ENCODE measurements at places on chromosomes 4 and X.

DNA sequence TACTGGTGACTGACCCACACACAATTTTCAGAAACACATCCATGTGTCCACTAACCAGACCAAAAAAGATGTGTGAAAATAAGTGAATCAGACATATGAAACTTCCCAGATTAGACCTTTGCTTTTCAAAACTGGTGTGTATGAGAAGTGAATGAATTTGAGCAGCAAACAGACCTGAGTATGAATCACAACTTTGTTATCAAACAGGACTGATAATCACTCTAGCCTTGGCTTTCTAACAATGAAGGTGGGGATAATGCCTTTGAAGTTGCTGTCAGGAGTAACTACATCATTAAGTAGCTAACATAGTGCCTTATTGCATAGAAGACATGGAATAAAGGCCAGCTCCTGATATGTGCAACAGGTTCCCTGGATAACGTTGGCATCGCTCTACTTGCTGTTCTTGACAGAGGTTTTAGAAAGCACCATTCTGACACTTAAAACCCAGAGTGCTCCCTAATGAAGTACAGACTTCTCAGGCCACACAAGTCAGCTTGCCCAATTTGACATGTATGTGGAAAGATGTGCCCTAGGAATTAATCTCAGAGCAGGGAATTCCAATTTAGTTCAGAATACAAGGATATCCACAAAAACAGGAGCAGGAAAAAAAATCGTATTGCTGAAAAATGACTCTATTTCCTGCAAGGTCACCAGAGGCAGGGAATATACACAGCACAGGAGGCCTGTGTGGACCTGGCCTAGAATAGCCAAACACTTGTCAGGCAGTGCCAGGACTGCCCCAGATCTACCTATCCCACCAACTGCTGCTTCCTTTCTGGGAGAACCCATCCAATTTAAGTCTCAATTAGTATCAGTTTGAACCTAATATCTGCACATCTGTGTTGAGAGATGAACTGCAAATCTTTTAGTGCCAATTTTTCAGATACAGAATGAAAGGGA lies 87.7 kb downstream of the MAML3 start:
- DNase-seq, result no peak
- no peaks in the 10 kb centered on the region for H3K36me3 ChIP-seq
- peaks cover 27% of the 10 kb centered on the region for H3K4me1 ChIP-seq
- H3K4me3 ChIP-seq, result no peak overlapping the region
- peaks cover 36% of the 10 kb centered on the region for H3K27me3 ChIP-seq
- no peak overlapping the region for H3K27ac ChIP-seq

- no peak for DNase-seq
- no peak overlapping the region for H3K27ac ChIP-seq
- H3K27me3 ChIP-seq, result no peaks in the 10 kb centered on the region
- no peaks in the 10 kb centered on the region for H3K4me1 ChIP-seq
- no peak overlapping the region for H3K4me3 ChIP-seq
Observed at GRCh38 chr4:167602157-167602556, 367.9 kb upstream of the SPOCK3 start.

DNA sequence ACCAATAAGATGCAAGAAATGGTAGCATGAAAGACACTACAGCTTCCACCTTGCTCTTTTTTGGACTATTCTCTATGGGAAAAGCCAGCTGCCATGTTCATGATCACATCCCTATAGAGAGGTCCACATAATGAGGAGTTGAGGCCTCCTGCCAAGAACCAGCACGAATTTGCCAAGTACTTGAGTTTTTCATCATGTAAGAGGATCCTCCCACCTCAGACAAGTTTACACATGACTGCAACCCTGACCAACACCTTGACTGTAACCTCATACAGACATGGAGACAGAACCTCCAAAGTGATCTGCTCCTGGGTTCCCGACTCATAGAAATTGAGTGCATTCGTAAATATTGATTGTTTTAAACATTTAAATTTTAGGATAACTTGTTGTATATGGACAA lies 135.2 kb upstream of the TSPAN5 start:
- peaks cover 24% of the 10 kb centered on the region for H3K4me1 ChIP-seq
- H3K4me3 ChIP-seq, result no peak overlapping the region
- no peaks in the 10 kb centered on the region for H3K27me3 ChIP-seq
- no peaks in the 10 kb centered on the region for H3K36me3 ChIP-seq

DNA sequence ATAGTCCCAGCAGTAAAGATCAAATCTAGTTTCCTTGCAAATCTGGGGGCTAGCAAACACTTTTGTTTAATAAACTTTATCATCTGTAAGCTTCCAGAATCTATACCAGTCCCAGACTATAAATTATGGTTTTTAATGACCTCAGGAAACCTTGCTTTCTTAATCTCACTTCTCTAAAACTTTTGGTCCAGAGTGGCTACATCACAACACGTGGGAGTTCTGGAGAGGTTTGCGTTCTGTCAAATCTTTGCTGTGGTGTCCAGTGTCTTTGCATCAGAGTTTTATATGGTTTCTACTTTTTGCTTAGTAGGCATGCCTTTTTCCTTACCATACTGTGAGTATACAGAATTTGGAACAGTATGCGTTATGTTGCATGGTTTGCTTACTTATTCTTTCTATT lies 193.9 kb downstream of the ANK2 start:
- H3K4me1 ChIP-seq, result no peaks in the 10 kb centered on the region
- no peaks in the 10 kb centered on the region for H3K36me3 ChIP-seq
- no peak for DNase-seq
- H3K4me3 ChIP-seq, result no peak overlapping the region
- H3K27ac ChIP-seq, result no peak overlapping the region

GRCh38 chrX:40883021-40883619 lies 147.8 kb upstream of the MED14 start:
- H3K27me3 ChIP-seq, result no peaks in the 10 kb centered on the region
- H3K27ac ChIP-seq, result no peak overlapping the region
- H3K36me3 ChIP-seq, result no peaks in the 10 kb centered on the region

DNA sequence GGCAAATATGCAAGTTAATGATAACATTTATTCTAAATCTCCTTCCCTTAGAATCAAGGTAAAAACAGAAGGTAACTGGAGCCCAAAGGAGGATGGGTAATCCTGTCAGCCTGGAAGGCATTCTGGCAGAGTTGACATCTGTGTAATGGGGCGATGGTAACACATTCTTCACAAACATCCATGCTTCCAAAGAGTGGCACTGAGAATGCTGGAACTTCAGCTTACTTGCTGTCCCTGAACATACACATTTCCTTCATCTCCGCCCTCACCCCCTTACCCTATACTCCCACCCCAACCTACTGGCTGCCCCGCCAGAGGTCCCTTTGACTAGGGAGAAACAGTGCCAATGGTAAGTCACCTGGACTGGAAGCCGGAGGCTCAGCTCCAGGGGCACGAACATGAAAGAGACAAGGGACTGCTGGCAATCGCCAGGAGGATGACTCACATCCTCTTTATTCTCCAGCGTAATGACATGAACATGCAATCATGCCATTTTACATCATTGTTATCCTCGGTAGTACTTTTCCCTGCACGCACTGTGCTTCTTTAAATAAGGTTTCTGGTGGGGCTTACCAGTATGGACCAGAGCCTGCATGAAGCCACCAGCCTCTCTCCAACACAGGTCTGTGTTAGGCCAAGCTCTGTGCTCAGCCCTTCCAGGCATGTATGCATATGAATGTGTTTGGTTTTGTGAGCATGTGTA lies 694.2 kb upstream of the TENM3 start:
- H3K36me3 ChIP-seq, result no peaks in the 10 kb centered on the region
- DNase-seq, result no peak
- H3K4me1 ChIP-seq, result no peaks in the 10 kb centered on the region
- H3K4me3 ChIP-seq, result no peak overlapping the region

DNA sequence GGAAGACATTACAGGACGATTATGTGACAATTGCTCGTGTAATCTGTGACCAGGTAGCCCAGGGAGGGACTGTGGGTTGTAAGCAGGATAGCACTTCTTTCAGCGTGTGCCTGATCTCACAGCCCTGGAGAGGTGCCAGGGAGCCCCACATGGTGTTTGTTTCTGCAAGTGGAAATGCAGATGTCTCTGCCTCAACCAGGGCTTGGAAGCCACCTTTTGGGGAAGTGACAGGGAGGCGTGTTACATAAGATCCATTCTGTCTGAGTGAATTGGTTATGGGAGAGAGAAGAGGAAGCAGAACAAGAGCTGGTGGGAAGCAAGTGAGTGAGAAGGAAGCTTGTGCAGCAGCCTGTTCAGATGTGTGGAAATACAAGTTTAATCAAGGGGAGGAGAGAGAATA lies 104.5 kb upstream of the GATB start:
- DNase-seq, result no peak
- H3K27ac ChIP-seq, result no peak overlapping the region
- no peak overlapping the region for H3K4me3 ChIP-seq
- peaks cover 7% of the 10 kb centered on the region for H3K4me1 ChIP-seq
- no peaks in the 10 kb centered on the region for H3K36me3 ChIP-seq
- no peaks in the 10 kb centered on the region for H3K27me3 ChIP-seq

GRCh38 chr4:168852933-168853713 lies 156.9 kb downstream of the CBR4 start:
- no peak overlapping the region for H3K27ac ChIP-seq
- no peaks in the 10 kb centered on the region for H3K36me3 ChIP-seq
- peaks cover 8% of the 10 kb centered on the region for H3K27me3 ChIP-seq
- H3K4me1 ChIP-seq, result peaks cover 13% of the 10 kb centered on the region

DNA sequence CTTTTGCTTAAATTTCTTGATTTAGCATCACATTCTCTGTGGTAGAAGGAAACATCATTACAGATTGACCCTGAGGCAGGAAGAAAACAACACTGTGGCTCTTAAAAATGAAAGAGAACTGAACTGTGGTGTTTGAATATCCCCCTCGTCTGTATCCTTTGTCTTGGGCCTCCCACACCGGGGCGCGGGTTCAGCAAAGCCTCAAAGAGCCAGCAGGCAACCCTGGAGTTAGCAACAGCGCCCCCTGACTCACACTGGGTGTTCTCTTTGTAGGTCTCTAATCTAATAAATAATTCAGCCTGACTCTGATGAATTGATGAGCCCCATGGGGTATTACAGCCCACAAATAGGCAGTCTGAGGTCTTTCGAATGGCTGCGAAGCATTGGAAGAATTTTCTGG lies 46.1 kb upstream of the CTSO start:
- peaks cover 12% of the 10 kb centered on the region for H3K27me3 ChIP-seq
- H3K4me3 ChIP-seq, result no peak overlapping the region
- H3K27ac ChIP-seq, result no peak overlapping the region
- no peaks in the 10 kb centered on the region for H3K4me1 ChIP-seq

- H3K27ac ChIP-seq, result no peak overlapping the region
- H3K27me3 ChIP-seq, result no peaks in the 10 kb centered on the region
- H3K36me3 ChIP-seq, result peaks cover 60% of the 10 kb centered on the region
- DNase-seq, result no peak
Observed at GRCh38 chr4:53348046-53348445, 17.8 kb downstream of the SCFD2 start.

GRCh38 chrX:154443992-154444754 lies at the start of gene FAM50A:
Gene FAM50A (plus strand): TSS chrX:154444141. CDS start chrX:154444236, 95 bp downstream.
- H3K27ac ChIP-seq, result no peak within 1 kb of the TSS
- peaks cover 10% of the 10 kb centered on the region for H3K4me1 ChIP-seq
- no peaks in the 10 kb centered on the region for H3K27me3 ChIP-seq
- peaks cover 9% of the 10 kb centered on the region for H3K36me3 ChIP-seq

GRCh38 chrX:38552721-38553120 lies 8.6 kb upstream of the TSPAN7 start:
- no peak overlapping the region for H3K27ac ChIP-seq
- no peak for DNase-seq
- H3K27me3 ChIP-seq, result no peaks in the 10 kb centered on the region
- H3K4me1 ChIP-seq, result no peaks in the 10 kb centered on the region
- H3K4me3 ChIP-seq, result no peak overlapping the region

- no peak overlapping the region for H3K4me3 ChIP-seq
- H3K27ac ChIP-seq, result no peak overlapping the region
- DNase-seq, result no peak
- no peaks in the 10 kb centered on the region for H3K36me3 ChIP-seq
Observed at GRCh38 chr4:3818371-3818770, 52.2 kb downstream of the ADRA2C start.

DNA sequence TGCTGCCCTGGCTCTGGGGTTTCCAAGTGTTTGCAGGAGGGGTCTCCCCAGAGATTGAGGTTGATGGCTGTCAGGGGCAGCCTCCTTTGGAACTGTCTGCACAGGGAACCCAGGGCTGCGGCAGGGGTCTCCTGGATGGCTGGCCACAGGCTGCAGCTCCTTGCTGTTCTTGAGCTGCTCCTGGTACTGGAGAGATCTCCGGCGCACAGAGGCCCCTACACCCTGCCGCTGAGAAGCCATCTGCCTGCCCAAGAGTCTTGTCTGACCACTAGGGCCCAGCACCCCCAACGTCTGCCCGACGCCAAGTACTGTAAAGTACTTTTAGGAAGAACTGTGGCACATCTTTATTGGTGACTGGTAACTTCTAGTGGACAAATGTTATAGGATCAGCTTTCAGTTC lies 13.5 kb downstream of the STIM2 start:
- no peak for DNase-seq
- H3K4me1 ChIP-seq, result peaks cover 86% of the 10 kb centered on the region
- no peaks in the 10 kb centered on the region for H3K27me3 ChIP-seq
- peak overlapping the region; percentile 90 for H3K27ac ChIP-seq
- H3K4me3 ChIP-seq, result no peak overlapping the region
- peaks cover 25% of the 10 kb centered on the region for H3K36me3 ChIP-seq

DNA sequence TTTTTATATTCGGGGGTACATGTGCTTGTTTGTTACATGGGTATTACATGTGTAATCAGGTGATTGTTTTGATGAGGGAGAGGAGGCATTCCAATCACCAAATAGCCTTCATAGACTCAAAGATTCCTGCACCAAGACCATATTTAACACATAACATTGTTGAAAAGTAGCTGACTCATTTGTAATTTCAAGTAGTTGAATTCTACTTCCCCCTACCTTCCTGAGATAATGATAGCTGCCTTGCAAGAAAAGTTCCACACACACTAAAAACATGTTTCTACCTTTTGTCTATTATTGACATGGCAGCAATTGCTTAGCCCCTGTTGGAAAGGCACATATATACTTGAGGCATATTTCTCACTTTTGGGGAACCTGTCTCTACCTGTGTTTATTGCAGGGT lies 16.1 kb downstream of the PGAM4 start:
- no peaks in the 10 kb centered on the region for H3K27me3 ChIP-seq
- peaks cover 5% of the 10 kb centered on the region for H3K36me3 ChIP-seq
- no peak for DNase-seq
- no peak overlapping the region for H3K27ac ChIP-seq
- H3K4me1 ChIP-seq, result peaks cover 13% of the 10 kb centered on the region

- DNase-seq, result no peak
- no peaks in the 10 kb centered on the region for H3K4me1 ChIP-seq
- H3K36me3 ChIP-seq, result no peaks in the 10 kb centered on the region
- H3K27me3 ChIP-seq, result peaks cover 5% of the 10 kb centered on the region
- H3K4me3 ChIP-seq, result no peak overlapping the region
- no peak overlapping the region for H3K27ac ChIP-seq
Observed at GRCh38 chr4:24639714-24640113, 55.4 kb upstream of the DHX15 start.

- no peaks in the 10 kb centered on the region for H3K4me1 ChIP-seq
- H3K4me3 ChIP-seq, result no peak overlapping the region
- no peaks in the 10 kb centered on the region for H3K27me3 ChIP-seq
- DNase-seq, result no peak
Observed at GRCh38 chr4:19655666-19656065, 596.0 kb upstream of the SLIT2 start.

GRCh38 chrX:1874416-1874815 lies 259.6 kb downstream of the ASMT start:
- H3K4me3 ChIP-seq, result no peak overlapping the region
- peaks cover 5% of the 10 kb centered on the region for H3K27me3 ChIP-seq
- peaks cover 7% of the 10 kb centered on the region for H3K4me1 ChIP-seq
- no peak overlapping the region for H3K27ac ChIP-seq

- H3K36me3 ChIP-seq, result no peaks in the 10 kb centered on the region
- no peak for DNase-seq
- peaks cover 3% of the 10 kb centered on the region for H3K4me1 ChIP-seq
- no peak overlapping the region for H3K27ac ChIP-seq
- H3K4me3 ChIP-seq, result no peak overlapping the region
- H3K27me3 ChIP-seq, result no peaks in the 10 kb centered on the region
Observed at GRCh38 chr4:140826701-140827027, 70.5 kb upstream of the TBC1D9 start.

- no peak overlapping the region for H3K4me3 ChIP-seq
- DNase-seq, result no peak
Observed at GRCh38 chr4:184215709-184216328, 1.9 kb downstream of the ENPP6 start.

All from activated naive CD8-positive, alpha-beta T cell treated with anti-CD3 and anti-CD28 coated beads, Interleukin-2, amount 50 U/mL, for 24 hours (primary cell).